Peyer's patch (tissue), 4 donors: ENCODE measurements at places on chromosomes 2 and 18.

GRCh38 chr18:72697706-72698105 lies 153.6 kb upstream of the CBLN2 start:
- DNase-seq: no peak
- no peaks in the 10 kb centered on the region for H3K36me3 ChIP-seq
- no peak overlapping the region for H3K4me3 ChIP-seq
- no peak overlapping the region for H3K27ac ChIP-seq
- H3K27me3 ChIP-seq: no peaks in the 10 kb centered on the region
- no peaks in the 10 kb centered on the region for H3K4me1 ChIP-seq

DNA sequence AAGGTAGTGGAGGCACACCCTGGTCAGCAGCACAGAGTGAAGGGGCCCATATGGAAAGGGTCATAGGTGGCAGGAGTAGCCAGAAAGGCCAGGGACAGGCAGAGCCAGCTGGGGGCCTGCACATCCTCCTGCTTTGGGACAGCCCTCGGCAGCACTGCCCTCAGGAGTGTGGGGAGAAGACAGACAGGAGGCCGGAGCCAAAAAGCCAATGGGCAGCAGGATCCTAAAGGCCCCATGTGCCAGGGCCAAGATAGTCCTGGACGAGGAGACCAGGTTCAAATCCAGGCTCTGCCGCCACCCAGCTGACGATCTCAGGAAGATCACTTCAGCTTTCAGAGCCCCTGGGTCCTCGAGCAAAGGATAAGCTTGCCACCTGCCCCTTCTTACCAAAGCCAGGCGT lies 220.1 kb downstream of the TMEM163 start:
- no peaks in the 10 kb centered on the region for H3K36me3 ChIP-seq
- DNase-seq: no peak
- H3K27me3 ChIP-seq: no peaks in the 10 kb centered on the region

- H3K4me3 ChIP-seq: no peak overlapping the region
- peaks cover 55% of the 10 kb centered on the region for H3K36me3 ChIP-seq
- H3K27ac ChIP-seq: no peak overlapping the region
- no peaks in the 10 kb centered on the region for H3K4me1 ChIP-seq
- H3K27me3 ChIP-seq: no peaks in the 10 kb centered on the region
Measured at GRCh38 chr2:9430316-9431293, 7.2 kb downstream of the CPSF3 start.

DNA sequence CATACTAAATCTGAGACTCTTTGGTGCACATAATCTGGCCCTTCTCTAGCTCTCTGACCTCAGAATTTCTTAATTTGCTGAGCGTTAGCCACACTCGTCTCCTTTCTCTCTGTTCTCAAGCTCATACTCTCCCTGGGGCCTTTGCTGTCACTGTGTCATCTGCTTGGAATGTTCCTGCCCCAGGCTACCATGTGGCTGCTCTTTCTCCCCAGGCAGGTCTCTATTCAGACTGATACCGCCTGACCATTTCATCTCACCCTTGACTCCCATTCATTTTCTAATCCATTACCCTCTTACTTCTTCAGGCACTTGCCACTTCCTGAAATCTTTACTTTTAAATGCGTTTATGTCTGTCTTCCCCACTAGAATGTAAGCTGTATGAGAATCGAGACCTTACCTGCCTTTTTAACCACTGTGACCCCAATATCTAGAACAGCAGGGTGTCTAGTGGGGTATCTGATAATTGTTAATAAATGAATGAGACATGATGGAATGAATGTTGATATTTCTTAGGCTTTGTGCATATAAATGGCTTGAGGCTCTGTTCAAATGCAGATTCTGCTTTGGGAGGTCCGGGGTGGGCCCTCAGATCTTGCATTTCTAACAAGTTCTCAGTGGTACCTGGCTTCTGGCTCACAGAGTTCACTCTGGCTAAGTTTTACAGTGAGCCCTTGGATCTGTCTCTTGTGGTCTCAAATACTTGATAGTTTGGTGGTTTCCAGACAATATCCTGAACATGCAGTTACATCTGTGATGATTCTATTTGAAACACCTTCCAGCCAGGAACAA lies 89.9 kb upstream of the EPC2 start:
- DNase-seq: no peak
- H3K4me1 ChIP-seq: no peaks in the 10 kb centered on the region
- no peaks in the 10 kb centered on the region for H3K36me3 ChIP-seq

DNA sequence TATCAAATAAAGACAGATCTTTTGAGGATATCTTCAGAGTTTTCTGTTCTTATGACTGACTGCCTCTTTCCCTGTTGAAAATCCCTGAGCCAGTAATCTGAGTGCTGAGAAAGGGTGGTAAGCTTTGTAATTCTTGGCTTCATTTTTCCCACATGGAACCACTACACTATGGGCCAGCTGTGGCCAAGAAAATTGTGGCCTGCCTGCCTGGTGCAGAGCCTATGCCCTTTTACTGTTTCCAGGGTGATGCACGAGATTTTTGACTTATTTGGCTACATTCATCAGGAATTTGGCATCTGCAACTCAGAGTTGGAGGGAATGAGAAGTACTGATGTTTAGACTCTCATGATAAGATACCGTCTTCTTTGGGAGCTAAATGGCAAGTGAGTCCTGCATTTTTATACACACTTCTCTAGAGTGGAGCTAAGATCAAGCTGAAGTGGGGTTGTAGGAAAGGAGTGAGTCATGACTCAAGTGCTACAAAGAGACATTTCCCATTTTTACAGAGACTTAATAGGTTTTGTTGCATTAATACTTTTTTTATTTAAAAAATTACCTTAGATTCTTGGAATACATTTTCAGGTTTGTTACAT lies 328.2 kb upstream of the CDH7 start:
- no peaks in the 10 kb centered on the region for H3K36me3 ChIP-seq
- H3K4me1 ChIP-seq: no peaks in the 10 kb centered on the region
- H3K4me3 ChIP-seq: no peak overlapping the region
- no peak for DNase-seq
